Stimulated activated CD8-positive, alpha-beta memory T cell treated with anti-CD3 and anti-CD28 coated beads, Interleukin-4, amount 100 ng/mL, for 4 hours (primary cell): ENCODE measurements at places on chromosomes 4 and X.

- no peak for DNase-seq
Measured at GRCh38 chrX:37754516-37754915, 25.3 kb upstream of the CYBB start.

- DNase-seq: no peak
Measured at GRCh38 chr4:73172161-73172560, 86.4 kb downstream of the ANKRD17 start.

DNA sequence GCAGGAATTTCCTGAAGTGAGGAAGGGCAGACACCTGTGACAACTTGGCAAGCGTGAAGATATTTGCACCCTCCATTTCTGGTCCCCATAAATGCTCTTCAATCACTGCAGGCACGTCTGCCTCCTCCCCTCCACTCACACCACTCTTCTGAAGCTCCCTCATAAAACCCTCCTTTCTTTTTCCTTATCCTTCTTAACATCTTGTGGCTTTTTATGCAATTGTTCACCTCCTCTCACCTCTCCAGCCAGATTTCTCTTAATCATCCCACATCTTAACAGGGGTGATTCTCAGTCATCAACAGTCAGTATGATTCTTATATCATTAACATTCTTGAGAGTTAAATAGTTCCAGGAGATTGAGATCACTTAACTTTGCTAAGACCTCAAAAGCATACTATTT lies 277.4 kb downstream of the SPRY1 start:
- DNase-seq: no peak

DNA sequence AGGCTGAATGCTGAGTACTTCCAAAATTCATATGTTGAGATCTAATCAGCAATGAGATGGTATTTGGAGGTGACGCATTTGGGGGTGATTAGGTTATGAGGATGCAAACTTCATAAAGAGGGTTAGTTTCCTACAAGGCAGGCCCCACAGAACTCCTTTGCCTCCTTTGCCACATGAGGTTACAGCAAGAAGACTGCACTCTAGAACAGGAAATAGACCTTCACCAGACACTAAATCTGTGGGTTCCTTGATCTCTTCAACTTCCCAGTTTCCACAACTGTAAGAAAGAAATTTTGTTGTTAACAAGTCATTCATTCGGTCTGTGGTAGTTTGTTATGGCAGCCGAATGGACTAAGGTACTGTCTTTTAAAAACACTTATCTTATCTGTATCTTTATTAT lies 681.9 kb upstream of the HS3ST1 start:
- no peak for DNase-seq

GRCh38 chrX:139299309-139299708 lies 231.2 kb upstream of the F9 start:
- no peak for DNase-seq

- DNase-seq: no peak
Measured at GRCh38 chrX:40016749-40017148, 81.0 kb downstream of the BCOR start.

GRCh38 chrX:41144873-41145272 lies 59.6 kb downstream of the USP9X start:
- DNase-seq: no peak

- DNase-seq: no peak
Measured at GRCh38 chr4:26217481-26217880, 103.3 kb upstream of the RBPJ start.

DNA sequence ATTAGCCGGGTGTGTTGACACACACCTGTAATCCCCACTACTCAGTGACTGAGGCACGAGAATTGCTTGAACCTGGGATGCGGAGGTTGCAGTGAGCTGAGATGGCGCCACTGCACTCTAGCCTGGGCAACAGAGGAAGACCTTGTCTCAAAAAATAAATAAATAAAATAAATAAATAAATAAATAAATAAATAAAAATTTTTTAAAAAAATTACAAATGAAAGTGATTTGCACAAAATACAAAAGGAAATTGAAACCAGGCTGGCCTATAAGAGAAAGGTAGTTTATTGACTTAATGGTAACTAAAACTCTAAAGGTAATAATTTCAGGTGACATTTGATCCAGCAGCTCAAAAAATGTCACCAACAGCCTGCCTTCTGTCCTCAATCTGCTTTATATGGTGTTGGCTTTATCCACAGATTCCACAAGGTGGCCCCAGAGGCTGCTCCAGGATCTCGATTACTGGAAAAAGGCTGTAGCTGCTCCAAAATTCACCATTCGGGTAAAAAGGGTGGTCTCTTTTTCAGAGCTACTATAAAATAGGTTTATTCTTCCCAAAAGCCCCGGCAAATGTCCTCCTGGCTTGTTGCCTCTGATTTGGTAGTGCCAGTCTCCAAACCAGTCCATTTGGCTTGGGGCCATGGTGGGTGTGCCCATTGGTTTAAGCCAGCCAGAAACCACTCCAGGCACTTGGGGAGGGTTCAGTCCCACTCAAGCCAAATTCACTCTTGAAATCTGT lies 61.4 kb upstream of the TRIM2 start:
- no peak for DNase-seq

- no peak for DNase-seq
Measured at GRCh38 chr4:39961311-39961877, 16.3 kb downstream of the PDS5A start.

- no peak for DNase-seq
Measured at GRCh38 chrX:43940816-43941474, 32.2 kb downstream of the NDP start.

GRCh38 chrX:74085642-74086236 lies 218.2 kb upstream of the ZCCHC13 start:
- no peak for DNase-seq

DNA sequence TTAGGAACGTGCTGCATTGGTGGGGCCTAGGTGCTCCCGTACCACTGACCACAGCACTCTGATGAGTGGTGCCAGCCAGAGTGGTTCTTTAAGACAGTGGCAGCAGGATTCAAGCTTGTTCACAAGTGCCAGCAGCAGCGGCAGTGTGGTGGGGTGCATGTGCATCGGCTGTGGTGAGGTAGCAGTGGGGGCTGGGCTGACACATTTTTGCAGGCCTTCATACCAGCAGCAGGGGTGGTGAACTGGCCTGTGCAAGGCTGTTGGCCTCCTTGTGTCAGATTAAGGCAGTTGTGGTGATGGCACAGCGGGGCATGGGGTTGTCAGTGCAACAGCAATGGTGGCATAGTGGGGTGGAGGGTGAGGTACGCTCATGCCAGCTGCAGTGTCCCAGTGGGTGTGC lies 131.4 kb downstream of the PABPC4L start:
- no peak for DNase-seq

DNA sequence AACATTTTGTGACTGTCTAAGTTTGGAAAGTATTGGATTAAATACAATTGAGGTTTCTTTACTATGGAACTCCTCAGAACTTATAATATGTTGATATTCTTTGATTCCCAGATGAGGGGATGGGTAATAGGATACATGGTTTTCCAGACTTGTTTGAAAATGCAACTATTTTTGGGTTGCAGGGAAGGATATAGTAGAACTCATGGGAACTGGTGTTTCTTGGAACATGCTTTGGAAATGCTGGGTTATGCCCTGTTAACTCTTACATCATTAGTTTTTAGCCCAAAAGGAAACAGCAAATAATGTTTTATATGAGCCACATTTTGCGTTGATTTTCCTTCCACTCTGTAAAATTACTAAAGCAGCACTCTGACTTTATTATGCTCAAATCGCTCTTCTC lies 41.9 kb downstream of the HPF1 start:
- no peak for DNase-seq

DNA sequence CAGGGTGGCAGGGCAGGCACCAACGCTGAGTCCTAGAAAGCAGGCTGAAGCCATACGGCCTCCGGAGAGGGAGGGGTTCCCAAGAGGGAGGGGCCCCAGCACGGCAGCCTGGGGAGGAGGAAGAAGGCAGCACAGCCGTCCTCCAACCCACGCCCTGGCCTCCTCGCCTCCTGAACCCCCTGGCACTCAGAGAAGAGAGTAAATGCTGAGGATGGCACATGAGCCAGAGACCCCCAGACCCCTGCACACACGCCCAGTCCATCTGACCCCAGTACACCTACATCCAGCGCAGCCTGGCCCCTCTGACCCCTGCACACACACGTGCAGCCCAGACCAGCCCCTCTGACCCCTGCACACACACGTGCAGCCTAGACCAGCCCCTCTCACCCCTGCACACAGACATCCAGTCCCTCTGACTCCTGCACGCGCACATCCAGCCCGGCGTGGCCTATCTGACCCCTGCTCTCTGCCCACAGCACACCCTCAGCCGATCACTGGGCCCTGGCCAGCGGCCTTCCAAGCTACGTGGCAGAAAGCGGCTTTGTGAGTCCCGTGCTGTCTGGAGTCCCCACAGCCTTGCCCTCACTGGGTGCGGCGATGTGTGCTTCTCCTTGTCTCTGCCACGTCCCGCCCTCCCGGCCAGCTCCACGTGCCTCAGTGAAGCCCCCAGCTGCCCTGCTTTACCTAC lies 18.5 kb downstream of the ATP5ME start:
- no peak for DNase-seq

DNA sequence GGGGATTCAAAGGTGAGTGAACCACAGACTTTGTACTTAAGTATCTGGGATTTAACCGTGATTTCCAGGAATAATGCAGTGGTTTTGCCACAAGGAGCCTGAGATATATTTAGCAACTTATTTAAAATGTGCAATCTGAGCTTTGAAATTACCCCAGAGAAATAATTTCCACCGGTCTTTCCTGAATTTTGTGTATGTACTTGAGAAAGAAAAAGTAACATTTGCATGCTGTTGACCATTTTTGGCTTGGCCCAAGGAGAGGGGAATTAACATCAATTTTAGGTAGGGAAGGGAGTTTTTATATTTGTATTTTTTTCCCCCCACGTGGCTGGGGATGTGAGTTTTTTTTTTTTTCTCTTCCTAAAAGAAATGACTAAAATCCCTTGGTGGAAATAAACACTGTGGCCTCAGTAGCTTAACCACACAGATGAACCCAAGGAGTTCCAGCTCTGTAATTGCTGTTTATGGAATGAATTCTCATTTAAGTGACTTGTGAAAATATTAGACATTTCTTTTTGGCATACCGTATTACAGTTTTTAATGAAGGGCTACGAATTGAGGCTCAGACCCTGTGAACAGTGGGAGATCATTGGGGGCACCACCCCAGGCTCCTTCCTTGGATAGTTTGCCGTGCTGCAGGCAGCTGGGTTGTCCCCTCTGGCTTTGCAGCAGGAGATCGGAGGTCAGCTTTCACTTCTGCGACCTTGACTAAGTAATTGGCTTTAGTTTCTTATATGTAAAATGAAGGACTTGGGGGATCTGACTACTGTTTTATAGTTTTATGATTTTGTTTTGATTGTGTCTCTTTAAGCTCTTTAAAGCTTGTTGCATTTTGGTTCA lies 116.1 kb downstream of the ARHGAP10 start:
- DNase-seq: no peak

DNA sequence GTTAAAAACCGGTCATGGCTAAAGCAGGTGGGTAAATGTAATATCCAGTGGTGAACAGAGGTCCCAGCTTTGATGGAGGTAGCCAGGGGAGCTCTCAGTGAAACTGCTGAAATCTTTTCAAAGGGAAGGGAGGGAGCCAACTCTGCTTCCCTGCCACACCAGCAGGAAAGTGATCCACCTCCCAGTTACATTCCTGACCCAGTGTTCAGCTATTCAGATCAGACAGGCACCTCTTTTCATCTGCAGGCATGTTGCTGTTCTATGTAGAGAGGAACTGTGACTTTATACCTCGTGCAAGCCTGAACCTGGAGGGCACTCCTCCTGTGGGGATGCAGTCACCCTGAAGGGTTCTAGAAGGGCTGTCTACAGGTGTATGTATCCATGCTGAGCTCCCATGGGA lies 37.6 kb downstream of the DCLK2 start:
- no peak for DNase-seq

DNA sequence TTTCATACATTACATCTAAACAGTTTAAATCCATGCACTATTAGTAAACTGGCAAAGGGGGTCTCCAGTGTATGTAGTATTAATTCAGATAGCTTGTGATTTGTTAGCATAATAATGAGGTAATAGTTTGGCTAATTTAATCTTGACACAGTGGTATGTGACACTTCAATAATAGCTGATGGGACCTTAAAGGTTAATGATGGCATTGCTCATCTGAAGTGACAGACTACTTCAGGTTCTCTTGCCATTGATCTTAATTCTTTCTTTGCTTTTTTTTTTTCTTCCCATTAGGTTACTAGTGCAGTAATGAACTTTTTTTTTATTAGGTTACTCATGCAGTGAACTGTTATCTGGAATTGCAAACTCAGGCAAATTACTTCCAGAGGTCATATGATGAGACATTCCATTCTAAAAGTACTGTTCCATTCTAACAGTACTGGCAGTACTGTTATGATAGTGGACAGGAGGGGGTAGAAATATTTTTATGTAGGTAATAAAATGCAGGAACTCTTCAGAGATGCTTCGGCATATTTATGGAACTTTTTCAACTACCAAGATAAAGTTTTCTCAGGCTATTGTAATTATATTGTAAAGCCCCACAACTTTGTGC lies 911.3 kb upstream of the LCORL start:
- no peak for DNase-seq

- no peak for DNase-seq
Measured at GRCh38 chrX:81367291-81367690, 165.4 kb downstream of the SH3BGRL start.

DNA sequence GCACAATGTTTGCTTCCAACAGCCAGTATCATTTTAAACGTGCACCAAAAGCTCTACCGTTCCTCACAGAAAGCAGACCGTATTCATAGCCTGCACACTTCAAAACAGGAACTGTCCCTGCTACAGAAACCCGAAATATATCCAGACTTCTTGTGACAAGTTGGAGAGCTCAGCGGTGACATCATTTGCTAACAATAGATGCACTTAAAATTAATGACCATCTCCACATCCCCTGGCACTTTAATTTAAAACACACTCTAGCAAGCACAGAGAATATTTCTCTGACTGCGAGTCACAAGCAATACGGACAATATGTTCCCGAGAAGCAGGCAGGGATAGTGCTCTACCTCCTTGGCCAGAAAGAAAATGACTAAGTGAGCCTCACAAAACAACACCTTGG lies 2.5 kb downstream of the NYX start:
- DNase-seq: no peak

GRCh38 chr4:87327136-87327535 lies 4.5 kb upstream of the HSD17B13 start:
- no peak for DNase-seq

DNA sequence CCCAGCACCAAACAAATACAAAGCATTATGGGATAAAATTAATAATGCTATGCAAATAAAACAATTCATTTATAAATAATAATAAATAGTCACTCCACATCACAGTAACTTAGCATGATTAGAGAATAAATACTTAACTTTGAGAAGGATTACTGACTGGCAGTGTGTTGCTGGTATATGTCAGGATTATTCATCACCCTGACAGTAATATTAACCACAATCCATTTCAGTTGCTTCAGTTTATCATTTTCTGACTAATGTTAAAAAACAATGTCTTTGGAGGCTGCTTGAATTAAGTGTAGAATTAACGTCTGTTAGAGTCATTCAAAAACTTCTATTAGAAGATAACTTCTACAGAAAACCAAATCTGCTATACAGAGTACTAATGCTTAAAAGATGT lies 124.1 kb upstream of the MAB21L2 start:
- no peak for DNase-seq

DNA sequence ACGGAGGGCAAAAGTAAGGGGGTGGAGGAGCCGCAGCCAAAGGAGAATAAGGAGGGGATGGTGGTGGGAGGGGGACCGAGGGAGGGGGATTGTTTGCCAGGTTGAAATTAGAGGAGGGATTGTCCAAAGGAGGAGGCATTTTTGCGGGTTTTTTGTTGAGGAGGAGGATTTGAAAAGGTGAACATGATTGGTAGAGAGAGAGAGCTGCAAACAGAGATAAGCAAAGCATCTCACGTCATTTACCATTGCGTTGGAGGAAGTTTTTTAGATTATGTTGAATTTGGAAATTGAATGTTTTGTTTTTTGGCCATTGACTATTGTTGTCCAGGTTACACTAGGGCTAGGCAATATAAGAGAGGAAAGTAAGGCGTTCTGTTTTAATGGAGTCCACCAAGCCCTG lies 54.5 kb upstream of the ABCB7 start:
- no peak for DNase-seq
